ENCODE measurements at places on chromosomes 1 and 21. TPM values are rescaled to one million over a fixed set of nuclear protein-coding genes. Genes with fewer than 3 reads are reported as not detected.

The SPATA21 gene
- total RNA-seq = not detected

The AMY2A gene
- total RNA-seq = not detected

The LENEP gene
- 1.2 TPM for total RNA-seq

The WDR64 gene
- total RNA-seq = 0.12 TPM

The HCN3 gene
- 5.4 TPM for total RNA-seq

The CACNA1S gene
- total RNA-seq = not detected

The SLAMF1 gene
- total RNA-seq = 59.3 TPM

The AK4 gene
- 60.5 TPM for total RNA-seq

The EPHA2 gene
- not detected for total RNA-seq

The SERPINC1 gene
- total RNA-seq = not detected

- DNase-seq = no peak
Measured at GRCh38 chr1:210310562-210311153, 18.0 kb upstream of the HHAT start.

DNA sequence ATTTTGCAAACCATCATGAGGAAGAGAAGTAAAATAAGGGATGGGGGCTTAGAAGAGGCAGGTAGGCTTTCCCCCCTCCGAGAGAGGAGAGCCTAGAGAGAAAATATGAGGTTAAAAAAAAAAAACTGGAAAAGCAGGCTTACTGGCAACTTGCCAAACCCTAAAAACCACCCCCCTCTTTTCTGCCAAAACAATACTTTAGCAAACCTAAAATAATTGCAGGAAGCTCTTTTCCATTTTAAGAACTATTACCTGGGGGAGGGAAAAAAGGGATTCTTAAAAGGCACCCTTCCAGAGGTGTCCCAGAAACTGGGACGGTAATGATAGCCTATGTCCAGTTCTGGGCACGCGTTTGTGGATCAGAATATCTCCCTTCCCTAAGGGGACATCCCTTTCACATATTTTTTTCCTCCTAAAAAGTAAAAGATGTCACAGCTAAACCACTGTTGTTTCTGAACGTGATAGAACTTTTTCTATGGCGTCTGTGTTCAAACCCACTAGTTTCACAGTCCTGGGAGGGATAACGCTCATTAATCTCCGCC is 1.1 kb upstream of the NFIA start:
- no peak for DNase-seq

DNA sequence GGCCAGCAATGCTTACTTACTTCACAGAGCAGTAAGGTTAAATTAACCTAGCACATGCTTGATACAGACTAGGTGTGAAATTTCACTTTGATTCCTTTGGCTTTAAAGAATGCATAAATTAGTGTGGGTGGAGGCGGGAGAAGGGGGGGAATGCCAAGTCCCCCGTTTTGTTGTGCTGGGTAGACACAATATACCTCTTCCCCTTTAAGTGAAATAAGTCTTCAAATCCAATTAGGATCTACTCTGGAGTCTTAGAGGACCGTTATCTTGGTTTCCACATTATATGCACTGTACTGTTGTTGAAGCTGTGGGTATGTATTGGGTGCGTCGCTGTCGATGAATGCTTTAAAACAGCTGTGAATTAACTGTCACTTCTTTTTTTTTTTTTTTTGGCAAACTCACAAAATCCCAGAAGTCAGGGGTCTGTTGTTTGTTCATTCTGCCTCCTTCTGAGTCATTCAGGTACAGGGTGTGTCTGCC is 1.6 kb upstream of the S1PR1 start:
- DNase-seq = no peak

DNA sequence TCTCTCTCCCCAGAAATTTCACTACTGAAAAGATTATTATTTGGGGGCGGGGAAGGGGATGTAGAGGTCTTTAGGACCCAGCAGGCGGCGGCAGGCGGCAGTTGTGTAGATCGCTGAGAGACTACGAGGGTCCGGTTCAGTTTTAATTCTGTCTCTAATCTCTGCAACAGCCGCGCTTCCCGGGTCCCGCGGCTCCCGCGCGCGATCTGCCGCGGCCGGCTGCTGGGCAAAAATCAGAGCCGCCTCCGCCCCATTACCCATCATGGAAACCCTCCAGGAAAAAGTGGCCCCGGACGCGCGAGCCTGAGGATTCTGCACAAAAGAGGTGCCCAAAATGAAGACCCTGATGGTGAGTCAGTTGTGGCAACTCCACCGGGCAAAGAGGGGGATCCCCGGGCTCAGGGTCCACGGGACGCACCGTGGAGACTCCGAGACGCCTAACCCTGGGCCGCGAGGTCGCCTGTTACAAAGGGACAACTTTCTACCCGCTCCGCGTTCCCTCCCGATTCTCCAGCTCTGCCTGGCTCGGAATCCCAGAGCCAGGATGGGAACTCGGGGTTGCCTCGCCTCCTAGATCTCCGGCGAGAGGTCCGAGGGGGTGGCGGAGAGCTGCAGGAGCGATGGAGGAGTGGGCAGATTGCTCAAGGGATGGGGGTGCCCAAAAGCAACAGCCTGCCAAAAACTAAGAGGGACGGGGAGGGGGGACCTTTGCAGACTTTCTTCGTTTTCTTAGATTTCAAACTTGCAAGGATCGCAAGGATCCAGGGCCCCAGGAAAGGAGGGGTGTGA is at the start of gene ST6GALNAC5:
Gene ST6GALNAC5, plus strand, starts transcription at position 139 of the 789 bp plus-strand sequence.
- DNase-seq = no peak

GRCh38 chr1:204829133-204829825 is 41.4 kb upstream of the NFASC start:
- DNase-seq = no peak

- DNase-seq = no peak
Measured at GRCh38 chr1:205049479-205049878, 6.5 kb downstream of the CNTN2 start.

DNA sequence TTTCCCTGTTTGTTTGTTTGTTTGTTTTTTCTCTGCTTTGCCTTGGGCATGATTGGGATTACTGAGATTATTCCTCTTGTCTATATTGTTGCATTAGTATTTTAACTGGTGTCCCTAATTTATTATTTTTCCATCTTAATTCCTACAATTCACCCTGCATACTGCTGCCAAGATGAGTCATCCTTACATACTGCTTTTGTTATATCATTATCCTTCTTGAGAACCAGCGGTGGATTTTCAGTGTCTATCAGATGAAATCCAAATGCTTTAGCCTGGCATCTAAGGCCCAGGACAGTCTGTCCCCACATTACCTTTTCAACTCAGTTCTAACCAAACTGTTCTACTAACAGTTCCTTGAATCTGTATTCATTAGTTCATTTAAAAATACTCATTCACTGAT is 101.7 kb downstream of the OLFML2B start:
- no peak for DNase-seq

- DNase-seq = no peak
Measured at GRCh38 chr1:245330951-245331350, 176.2 kb downstream of the KIF26B start.

DNA sequence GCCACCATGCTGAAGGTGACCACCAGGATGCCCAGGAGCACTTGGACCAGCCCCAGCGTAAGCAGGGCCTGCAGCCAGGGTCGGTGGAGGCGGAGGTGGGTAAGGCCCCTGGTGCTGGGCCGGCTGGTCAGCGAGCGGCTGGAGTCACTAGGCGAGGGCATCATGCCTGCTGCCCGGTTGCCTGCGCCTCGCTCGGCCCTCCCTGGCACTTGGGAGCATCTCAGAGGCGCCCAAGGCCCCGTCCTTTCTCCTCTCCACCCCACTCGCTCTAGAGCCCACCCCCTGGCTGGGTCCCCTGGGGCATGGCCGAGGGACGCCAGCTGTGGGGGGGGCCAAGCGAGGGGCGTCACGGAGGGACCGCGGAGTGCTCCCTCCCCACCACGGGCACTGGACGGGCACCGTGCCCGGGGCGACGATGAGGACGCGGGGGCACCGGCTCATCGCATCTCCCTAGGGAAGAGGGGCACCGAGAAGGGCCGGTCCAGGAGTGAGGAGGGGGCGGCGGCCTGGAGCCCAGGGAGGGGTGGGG is 505 bp downstream of the ENTREP3 start:
- no peak for DNase-seq

GRCh38 chr21:40765811-40766210 is 81.1 kb downstream of the DSCAM start:
- no peak for DNase-seq

- no peak for DNase-seq
Measured at GRCh38 chr1:225290244-225290643, 137.6 kb downstream of the LBR start.

- DNase-seq = no peak
Measured at GRCh38 chr1:224591326-224591725, 24.8 kb upstream of the CNIH3 start.

- no peak for DNase-seq
Measured at GRCh38 chr1:194517567-194517966, 1331.2 kb upstream of the B3GALT2 start.

DNA sequence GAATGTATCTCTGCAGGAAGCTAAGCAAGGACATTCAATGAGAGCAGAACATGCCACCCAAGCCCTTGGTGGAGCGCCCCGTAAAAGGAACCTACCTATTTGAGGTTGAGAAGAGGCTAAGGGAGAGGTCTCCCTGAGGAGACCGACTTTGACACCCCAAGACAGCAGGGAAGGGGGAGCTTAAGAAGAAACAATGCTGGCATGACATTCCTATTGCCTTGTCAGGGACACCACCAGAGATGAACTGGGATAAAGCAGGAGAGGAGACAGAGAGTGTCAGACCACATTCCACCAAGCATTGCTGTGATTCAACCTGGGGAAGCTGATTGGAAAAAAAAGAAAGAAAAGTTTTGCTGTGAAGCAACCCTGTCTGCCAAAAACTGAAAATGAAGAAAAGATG is 13.3 kb upstream of the S100A2 start:
- no peak for DNase-seq

GRCh38 chr1:84665703-84666317 is 24.5 kb downstream of the SSX2IP start:
- DNase-seq = no peak

GRCh38 chr1:93595743-93596142 is 85.9 kb downstream of the BCAR3 start:
- DNase-seq = no peak

GRCh38 chr1:119467219-119467618 is 39.8 kb upstream of the HSD3B1 start:
- no peak for DNase-seq

DNA sequence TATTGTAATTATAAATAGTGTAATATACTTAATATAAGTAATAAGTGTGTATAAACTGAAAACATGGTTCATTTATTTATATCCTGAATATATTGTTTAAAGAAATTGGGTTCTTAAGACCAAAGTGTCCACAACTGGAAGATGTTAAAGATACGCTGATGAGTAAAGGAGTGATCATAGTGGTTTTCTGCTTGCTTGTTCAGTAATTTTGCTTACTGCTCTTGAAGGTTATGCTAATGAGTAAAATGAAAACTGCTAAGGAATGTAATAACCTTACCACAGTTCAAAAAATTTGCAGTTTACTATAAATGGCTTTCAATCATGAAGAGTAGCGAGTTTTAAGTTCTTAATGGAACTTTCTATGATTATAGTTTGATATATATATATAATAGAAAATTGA is 22.0 kb downstream of the DONSON start:
- no peak for DNase-seq
